ENCODE measurements at places on chromosomes 3 and 15.
A peak's percentile ranks its signal among the peaks of the same experiment; 100 is the strongest.

DNA sequence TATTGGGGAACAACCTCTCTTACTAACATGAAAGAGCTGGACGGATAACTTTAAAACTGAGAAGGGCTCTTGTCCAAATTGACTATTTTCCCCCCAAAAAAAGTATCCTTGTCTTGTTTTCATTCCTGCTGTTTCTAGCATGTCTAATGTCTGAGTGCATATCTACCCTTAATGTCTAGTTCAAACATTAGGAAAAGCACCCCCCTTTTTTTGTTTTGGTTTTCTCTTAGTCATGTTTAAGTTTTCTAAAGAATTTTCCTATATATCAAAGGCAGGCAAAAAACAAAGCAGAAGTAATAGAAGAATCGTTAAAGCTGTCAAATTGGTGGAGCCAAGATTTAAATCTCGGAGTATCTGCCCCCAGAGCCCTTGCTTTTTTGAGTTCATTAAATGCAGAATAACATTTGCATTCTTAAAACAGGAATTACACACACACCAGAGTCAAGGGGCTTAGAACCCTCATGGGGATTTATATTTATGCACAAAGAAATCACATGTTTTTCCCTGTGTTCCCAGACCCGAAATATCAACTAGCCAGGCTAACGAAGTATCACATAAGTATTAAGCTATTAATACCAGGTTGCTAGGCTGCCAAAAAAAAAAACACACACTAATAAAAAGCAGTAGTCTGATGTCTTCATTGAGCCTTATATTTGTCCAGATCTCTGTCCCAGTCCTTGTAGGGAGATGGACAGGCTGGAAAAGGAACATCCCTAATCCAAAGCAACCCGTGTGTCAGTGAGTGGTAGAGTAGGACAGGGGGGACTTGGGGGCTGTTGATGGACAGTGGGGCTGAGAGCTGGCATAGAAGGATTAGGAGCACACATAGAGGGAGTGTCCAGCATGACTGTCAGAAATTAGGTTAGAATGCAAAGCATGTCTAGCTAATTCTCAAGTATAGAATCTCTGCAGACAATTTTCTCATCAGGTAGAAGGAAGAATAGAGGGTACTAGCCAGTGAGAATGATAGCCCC is 103.6 kb upstream of the BFSP2 start:
- DNase-seq, result peak; percentile 37

DNA sequence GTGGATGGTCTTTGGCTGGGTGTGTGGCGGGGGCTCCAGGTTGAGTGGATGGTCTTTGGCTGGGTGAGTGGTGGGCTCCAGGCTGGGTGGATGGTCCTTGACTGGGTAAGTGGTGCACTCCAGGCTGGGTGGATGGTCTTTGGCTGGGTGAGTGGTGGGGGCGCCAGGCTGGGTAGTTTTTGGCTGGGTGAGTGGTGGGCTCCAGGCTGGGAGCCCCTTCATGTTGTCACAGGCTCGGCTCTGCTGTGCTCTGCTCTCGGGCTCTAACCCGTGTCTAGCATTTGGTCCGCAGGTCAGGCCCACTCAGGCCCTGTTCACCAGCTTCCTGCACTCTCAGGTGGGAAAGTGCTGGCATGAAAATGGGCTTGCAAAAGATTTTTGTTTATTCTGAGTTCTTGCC is 25.1 kb downstream of the CD276 start:
- no peak for DNase-seq

- peak; percentile 71 for DNase-seq
Measured at GRCh38 chr3:119913021-119913420, 131.1 kb downstream of the NR1I2 start.

- DNase-seq, result no peak
Measured at GRCh38 chr3:95350049-95350448, 1287.2 kb downstream of the NSUN3 start.

DNA sequence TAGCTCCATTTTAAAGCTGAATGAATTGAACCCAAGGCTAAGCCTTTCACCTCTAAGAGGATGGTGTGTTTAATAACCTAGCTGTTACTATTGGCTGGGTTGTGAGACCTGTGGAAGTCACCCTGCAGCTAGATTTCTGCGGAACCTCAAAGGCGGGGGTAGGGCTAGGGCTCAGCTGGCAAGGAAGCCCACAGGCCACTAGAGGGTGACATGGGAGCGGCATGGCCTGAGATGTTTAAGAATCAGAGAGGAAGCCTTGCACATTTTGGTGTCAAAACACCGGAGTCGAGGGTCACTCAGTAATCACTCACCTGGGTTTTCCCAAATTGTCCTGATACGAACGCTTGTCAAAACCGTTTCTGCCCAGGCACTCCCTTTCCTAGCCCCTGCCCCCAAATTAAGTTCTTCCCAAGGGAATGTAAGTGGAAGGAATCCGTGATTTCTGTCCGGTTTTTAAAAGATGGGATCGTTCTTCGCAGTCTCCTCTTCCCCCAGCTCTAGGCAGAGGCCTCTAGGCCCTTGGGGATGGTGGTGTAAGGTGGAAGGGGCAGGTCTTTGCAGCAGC is 3.8 kb upstream of the ACAD9 start:
- DNase-seq, result peak; percentile 16

GRCh38 chr3:52678265-52679198 is 7.2 kb downstream of the PBRM1 start:
- no peak for DNase-seq

DNA sequence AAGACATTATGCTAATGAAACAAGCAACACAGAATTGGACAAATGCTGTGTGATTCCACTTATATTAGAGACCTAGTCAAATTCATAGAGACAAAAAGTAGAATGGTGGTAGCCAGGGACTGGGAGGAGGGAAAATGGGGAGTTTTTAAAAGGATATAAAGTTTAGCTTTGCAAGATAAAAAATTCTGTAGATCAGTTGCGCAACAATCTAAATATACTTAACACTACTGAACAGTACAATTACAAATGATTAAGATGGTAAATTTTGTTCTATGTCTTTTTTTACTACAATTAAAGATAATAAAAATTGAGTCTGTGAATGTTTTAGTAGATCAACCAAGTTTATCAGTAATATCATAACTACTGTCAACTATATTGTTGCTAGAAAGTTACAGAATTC is 340.1 kb upstream of the PDZRN3 start:
- DNase-seq, result no peak

DNA sequence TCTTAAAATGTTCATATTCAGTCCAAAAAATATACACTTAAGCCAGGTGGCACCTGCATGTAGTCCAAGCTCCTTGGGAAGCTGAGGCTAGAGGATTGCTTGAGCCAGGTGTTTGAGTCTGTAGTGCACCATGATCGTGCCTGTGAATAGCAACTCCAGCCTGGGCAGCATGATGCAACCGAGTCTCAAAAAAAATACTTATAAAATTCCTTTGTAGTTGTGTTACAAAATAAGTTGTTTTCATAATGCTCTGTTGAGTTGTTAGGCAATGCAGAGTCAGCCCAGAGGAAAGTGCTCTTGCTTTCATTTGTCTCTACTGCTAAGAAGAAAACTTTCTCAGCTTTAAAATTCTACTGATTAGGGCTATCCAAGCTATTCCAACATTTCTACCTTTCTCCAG is 442.8 kb upstream of the ARRDC4 start:
- DNase-seq, result no peak

GRCh38 chr3:128316481-128316891 is 150.2 kb downstream of the DNAJB8 start:
- DNase-seq, result peak; percentile 19

- no peak for DNase-seq
Measured at GRCh38 chr3:66039590-66039887, 821 bp upstream of the MAGI1 start.

- DNase-seq, result no peak
Measured at GRCh38 chr3:15845475-15845874, 47.7 kb upstream of the ANKRD28 start.

DNA sequence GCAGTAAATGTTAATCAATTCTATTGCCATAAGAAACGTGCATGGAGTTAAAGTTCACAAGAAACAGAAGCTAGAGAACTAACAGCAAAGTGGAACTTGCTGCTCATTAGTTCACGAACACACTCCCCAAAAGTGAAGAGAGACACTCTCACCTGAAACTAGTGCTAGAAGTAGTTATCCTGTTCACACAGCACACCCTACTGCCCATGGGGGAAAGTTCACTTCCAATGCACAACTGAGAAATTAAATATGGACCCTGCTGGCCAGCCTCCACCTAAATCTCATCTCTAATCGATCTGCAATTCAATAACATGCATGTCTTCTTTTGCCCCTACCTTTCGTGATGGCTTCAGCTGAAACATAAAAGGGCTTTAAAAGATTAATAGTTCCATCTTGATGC is 39.4 kb upstream of the FRMD4B start:
- DNase-seq, result peak; percentile 41

- DNase-seq, result no peak
Measured at GRCh38 chr3:185272033-185272432, 18.2 kb upstream of the EHHADH start.

DNA sequence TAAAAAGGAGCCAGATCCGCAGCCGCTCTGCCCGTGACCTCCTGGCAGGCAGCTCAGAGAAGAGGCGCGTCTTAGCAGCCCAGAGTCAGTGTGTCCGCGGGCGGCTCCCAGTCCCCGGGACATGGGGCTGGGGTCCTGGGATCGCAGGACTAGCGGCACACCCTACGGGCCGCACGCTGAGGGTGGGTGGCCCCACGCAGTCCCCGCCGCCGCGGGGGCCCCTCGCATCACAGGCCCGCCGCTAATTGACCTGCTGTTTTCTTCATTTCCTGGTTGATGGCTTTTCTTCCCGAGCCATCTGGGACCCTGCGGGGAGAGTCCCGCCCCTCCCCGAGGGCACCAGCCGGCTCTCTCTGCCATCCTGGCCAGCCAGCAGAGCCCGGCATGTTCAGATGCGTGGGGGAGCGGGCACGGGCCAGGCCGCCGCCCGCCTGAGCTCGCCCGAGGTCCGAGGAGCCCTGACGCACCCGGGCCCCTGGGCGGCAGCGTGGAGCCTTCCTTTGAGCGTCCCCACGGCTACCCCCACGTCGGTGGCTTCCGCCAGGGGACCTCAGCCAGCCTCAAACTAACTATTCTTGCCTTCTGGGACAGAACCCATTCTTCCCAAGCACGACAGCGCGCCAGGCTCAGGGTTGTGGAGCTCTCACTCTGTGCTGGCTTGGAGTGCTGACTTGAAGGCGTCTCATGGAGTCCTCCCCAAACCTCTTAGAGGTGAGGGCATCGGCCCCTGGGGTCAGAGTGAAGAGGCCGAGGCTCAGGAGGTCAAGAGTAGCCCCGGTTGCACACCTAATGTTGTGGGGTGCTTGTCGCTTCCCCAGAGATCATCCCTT is 34.6 kb upstream of the CACNA2D3 start:
- no peak for DNase-seq

DNA sequence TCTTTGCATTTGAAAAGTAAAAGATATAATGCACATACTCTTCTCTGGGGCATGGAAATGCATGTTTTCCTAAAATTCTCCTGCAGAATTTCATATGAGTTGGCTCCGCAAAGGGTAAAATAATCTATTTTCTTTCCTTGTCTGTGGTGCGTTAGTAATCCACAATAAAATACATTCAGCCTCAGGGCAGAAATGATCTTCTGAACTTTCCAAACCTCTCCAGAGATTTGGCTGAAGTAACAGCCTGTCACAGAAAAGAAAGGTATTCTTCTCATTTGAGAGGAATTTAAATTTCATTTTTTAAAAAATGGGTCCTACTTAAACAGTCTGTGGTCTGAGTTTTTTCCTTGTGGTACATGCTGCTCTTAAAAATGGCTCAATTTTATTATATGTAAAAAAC is 182.7 kb upstream of the DCBLD2 start:
- DNase-seq, result no peak

DNA sequence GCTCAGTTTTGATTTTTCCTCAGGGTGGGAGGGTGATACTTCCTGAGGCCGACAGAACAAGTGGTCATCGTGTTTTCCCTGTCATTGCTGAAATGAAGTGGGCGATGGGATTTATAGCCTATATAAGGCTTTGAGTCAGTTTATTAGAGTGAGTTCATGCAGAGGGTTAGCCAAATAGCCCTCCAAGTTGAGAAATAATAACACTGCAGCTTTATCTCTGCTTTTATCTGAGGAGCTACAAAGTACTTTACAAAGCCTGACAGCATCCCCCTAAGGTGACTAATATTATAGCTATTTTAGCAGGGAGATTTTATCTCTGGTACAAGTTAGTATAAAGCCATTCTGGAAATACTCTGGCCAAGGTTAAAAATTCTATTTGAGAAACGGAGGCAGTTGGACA is 389.6 kb downstream of the MFSD1 start:
- DNase-seq, result peak; percentile 80

GRCh38 chr3:46239301-46239938 is 2.8 kb upstream of the CCR3 start:
- no peak for DNase-seq

GRCh38 chr3:180580934-180581333 is 21.0 kb upstream of the TTC14 start:
- DNase-seq, result no peak

DNA sequence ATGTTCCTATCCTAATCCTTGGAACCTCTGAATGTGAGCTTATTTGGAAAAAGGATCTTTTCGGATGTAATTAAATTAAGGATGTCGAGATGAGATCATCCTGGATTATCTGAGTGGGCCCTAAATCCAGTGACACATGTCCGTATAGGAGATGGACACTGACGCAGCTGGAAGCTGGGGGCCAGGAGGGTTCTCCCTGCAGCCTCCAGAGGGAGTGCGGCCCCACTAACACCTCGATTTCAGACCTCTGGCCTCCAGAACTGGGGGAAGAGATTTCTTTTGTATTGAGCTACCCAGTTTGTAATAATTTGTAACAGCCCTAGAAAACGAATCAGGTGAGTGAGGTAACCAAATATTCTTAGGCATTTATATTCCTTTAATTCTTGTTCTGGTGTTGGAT is 2.5 kb downstream of the DNAJB8 start:
- no peak for DNase-seq

DNA sequence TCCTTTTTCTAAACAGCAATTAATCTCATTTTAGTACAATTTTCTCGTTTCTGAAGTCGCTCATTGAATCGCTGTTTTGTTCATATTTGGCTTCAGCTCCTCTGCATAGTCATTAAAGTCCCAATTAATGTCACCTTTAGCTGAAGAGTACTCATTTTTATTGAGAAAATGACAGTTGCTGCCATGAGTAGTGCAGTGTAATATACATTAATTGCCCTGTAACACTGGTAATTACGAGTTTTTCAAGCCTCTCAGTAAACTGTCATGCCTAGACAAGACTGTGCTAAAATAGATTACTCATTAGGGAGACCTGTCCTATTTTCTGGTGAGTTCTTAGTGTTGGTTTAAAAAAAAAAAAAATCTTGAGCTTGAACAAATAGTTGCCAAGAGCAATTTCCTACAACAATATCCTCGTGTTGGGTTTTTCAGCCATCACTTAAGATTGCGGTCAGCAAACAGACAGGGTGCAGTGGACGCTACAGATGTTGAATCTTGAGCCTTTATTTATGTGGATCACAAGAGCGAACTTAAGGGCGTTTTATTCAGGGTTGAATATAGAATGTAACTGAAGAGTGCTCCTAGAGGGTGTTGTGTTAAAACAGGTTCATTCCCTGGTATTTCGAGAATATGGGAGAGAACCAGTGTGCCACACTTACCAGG is 176.0 kb downstream of the CDIN1 start:
- DNase-seq, result no peak
